ENCODE measurements at places on chromosomes 12 and 14.

DNA sequence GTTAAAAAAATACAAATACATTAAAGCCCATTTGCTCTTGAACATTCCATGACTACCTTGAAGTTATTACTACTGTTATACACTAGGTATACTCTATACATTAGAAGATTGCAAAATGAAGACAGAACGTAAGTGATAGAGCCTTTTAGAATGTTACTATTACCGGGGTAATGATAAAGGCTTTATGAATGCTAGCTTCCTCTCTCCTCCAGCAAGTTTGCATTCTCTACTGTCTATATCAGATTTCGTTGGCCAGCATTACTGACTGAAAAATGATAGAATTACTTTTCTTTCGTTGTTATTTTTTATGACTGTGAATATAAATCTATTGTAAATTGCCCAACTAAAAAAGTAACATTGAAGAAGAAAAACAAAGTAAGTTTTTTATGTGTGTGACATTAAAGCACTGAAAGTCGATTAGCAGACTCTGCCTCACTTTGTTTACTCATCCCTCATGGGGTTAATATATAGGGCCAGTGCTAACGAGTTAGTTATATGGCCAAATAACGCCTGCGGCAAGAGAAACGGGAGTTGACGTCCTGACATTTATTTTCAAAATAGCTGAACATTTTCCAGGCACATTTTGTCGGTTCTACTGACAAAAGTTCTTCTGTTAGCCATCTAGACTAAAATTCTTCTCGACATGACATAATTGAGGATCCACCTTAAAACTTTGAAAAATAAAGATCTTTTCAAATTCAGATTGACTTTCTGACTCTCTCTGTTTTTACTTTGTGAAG is 163.8 kb upstream of the KITLG start:
- DNase-seq = no peak

GRCh38 chr12:51475543-51475942 is 50.9 kb downstream of the SLC4A8 start:
- DNase-seq = no peak

DNA sequence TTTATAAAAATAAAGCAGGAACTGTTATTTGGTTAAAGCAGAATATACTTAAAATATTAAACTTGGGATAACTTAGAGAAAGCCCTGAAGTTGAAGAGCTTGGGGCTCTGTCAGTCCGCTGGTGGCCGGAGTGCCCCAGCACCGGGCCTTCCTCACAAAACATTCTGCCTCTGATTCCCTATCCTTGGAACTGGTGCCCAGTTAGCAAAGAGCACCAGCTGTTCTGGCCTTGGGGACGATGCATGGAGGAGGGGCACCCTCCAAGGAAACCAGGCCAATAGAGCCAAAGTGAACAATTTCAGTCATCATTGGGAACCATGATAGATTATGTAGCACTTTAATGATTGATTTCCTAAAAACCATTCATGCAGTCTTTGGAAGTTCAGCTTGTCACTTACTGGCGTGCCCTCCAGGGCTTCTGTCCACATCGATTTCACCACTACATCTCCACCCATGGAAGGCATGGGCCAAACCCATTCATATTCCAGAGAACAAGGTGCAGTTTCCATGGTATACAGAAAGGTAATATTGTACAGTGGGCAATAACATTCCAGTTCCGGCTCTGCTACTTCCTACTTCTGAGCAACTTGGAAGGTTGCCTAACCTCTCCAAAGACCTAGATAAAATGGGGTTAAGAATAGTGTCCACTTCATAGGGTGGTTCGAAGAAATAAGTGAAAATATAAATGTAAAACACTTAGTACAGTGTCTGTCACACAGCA is 145.9 kb downstream of the ETV6 start:
- no peak for DNase-seq

GRCh38 chr14:21921453-21921852 is 247.8 kb upstream of the OR4E1 start:
- DNase-seq = no peak

GRCh38 chr12:75553398-75553797 is 42.0 kb upstream of the KRR1 start:
- no peak for DNase-seq

DNA sequence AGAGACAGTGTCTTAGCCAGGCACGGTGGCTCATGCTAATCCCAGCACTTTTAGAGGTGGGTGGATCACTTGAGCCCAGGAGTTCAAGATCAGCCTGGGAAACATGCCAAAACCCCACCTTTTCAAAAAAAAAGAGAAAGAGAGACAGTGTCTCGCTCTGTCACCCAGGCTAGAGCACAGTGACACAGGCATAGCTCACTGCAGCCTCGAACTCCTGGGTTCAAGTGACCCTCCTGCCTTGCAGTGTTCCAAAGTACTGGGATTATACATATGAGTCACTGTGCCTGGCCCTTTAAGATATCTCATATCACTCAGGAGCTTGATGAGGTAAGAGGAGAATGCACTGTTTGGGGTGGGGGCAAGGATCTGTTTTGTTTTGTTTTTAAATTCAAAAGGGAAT is 48.1 kb upstream of the LTBP2 start:
- no peak for DNase-seq

DNA sequence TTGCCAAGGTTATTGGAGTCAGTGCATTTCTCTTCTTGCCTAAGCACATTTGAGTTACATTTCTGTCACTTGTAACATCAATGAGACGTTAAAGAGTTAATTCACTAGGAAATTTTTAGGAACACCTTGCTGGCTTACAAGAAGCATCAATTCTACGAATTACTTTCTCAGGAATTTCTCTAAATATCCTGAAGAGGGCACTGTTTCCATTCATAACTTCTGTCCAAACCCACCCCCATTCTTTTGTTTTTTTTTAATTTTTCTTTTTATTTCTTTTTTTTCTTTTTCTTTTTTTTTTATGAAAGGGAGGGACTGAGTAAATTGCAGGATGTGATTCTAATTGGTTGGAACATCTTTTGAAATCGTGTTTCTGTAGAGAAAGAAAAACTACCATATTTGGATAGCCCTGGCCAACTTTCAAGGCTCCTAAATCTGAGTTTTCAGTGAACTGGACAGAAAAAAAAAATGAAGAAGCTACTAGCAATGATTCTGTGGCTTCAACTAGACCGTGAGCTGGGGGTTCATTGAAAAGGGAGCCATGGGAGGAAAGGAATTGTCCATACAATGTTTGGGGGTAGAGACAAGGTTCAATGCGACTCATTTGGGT is 285.3 kb downstream of the DAD1 start:
- no peak for DNase-seq

GRCh38 chr12:117526757-117527478 is 165.5 kb upstream of the NOS1 start:
- no peak for DNase-seq

- peak; percentile 48 for DNase-seq
Observed at GRCh38 chr14:65101631-65102440, 481 bp downstream of the MAX start.

GRCh38 chr12:53551889-53552291 is 44.6 kb upstream of the NPFF start:
- DNase-seq = no peak

All from CD4-positive, alpha-beta T cell treated with Interleukin-15 for 1 hour (primary cell).